ENCODE measurements at places on chromosomes 13 and 19. TPM values are rescaled to one million over a fixed set of nuclear protein-coding genes. Genes with fewer than 3 reads are reported as not detected.
A peak's percentile ranks its signal among the peaks of the same experiment; 100 is the strongest.

The DOCK6 gene
- 10.3 TPM for total RNA-seq

The ZIC5 gene
- not detected for total RNA-seq

The MICU2 gene
- 79.1 TPM for total RNA-seq

The CBLC gene
- total RNA-seq = not detected

The ZFP36 gene
- 16.3 TPM for total RNA-seq

The ANGPTL8 gene
- total RNA-seq = not detected

The MAMSTR gene
- 0.58 TPM for total RNA-seq

DNA sequence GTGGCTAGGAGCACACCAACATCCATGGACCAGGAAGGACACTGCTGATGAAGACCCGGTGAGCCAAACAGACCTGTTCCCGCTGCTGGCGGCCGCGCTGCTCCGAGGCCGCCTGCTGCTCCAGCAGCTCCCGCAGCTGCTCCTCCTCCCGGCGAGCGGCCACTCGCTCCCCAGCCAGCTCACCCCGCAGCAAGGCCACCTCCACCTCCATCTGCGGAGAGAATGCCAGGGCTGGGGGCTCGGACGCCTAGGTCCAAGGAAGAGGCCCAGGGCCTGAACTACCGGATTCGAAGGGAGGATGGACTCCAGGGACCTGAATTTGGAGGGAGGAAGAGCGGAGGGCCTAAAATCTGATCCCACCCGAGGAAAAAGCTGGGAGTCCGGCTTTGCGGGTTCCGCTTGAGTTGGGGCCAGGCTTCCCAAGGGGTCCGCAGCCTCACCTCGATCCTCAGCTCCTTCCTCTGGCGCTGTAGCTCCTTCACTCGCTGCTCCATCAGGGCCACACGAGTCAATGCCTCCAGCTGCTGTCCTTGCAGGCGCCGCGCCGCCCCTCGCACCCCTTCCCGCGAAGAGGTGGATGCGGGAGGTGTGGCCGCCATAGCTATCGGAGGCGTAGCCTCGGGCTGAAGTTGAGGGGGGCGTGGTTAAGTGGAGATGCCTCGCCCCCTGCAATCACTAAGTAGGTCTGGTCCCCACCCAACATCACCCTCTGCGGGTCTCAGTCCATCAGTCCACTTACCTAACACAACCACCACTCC lies 2.7 kb downstream of the PHLDB3 start:
- no peak for DNase-seq
- H3K36me3 ChIP-seq = no peaks in the 10 kb centered on the region
- H3K27ac ChIP-seq = no peak overlapping the region
- H3K4me3 ChIP-seq = no peak overlapping the region

DNA sequence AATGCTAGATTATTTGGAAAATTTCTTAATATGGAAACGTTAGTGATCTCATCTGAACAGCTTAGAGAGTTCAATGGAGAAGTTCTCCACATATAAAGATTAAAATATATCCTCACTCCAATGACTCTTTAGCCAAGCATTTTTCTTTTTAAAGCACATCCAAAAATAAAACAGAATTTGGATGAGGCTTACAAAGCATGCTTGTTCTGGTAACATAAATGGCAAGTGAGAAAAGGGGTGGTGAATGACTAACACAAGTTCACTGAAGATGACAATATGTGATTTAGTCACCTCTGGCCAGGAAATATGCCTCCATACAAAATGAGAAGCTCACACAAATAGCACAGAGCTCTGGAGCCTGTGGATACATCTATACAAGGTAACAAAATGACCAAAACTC lies 253.0 kb downstream of the PCDH20 start:
- no peaks in the 10 kb centered on the region for H3K4me1 ChIP-seq
- H3K27me3 ChIP-seq = no peaks in the 10 kb centered on the region
- H3K36me3 ChIP-seq = no peaks in the 10 kb centered on the region
- no peak overlapping the region for H3K27ac ChIP-seq

- no peak overlapping the region for H3K27ac ChIP-seq
- no peak for DNase-seq
- no peak overlapping the region for H3K4me3 ChIP-seq
- peaks cover 6% of the 10 kb centered on the region for H3K36me3 ChIP-seq
Observed at GRCh38 chr19:1283207-1283916, 2.3 kb upstream of the EFNA2 start.

DNA sequence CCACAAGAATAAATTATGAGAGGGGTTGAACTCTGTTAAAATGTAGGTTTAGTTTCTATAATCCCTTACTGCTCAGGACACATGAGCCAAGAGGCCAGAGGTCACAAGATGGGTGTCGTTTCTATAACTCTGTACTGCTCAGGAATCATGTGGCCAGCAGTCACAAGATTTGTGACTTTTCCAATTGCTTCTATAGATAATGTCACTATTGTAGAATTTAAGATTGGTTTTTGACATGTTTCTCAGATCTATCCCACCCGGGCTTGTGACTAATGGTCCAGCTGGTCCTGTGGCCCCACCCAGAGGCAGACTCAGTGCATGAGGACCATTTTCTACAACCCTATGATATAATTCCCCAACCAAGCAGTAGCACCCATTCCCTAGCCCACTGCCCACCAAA lies 662.0 kb upstream of the KLF12 start:
- no peak overlapping the region for H3K27ac ChIP-seq
- H3K4me3 ChIP-seq = no peak overlapping the region
- H3K27me3 ChIP-seq = no peaks in the 10 kb centered on the region
- no peaks in the 10 kb centered on the region for H3K4me1 ChIP-seq
- no peaks in the 10 kb centered on the region for H3K36me3 ChIP-seq
- no peak for DNase-seq

DNA sequence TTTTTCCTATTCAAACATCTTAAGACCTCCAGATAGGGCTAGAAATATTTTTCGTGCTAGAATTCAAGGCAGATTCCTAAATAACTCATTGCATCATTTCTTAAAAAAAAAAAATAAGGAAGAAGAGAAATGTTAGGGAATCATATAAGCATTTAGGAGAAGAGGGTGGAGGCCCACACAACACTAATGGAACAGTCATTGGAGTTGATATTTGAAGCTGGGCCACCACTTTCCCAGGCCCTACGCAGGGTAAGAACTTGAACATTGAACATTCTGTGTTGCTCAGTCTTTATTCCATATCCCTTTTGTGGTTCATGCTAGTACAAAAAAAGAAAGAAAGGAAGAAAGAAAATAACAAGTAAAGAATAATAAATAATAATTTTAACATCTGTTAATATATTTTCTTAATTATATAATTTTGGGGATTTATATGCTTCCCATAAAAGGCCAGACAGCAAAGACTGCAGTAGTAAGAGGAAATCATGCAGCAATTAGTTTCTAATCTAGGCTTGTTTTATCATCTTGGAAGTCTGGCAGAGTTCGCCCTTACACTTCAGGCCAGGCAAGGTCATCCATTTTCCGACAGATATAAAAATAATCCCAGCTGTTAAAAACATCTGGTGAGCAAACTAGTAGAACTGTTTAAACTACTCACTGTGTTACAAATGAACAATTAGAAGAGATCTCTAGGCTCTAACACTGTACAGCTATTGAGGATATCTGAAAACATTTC lies 127.7 kb downstream of the FRY start:
- H3K27me3 ChIP-seq = no peaks in the 10 kb centered on the region
- no peak overlapping the region for H3K4me3 ChIP-seq
- H3K36me3 ChIP-seq = no peaks in the 10 kb centered on the region
- no peak for DNase-seq
- no peaks in the 10 kb centered on the region for H3K4me1 ChIP-seq

DNA sequence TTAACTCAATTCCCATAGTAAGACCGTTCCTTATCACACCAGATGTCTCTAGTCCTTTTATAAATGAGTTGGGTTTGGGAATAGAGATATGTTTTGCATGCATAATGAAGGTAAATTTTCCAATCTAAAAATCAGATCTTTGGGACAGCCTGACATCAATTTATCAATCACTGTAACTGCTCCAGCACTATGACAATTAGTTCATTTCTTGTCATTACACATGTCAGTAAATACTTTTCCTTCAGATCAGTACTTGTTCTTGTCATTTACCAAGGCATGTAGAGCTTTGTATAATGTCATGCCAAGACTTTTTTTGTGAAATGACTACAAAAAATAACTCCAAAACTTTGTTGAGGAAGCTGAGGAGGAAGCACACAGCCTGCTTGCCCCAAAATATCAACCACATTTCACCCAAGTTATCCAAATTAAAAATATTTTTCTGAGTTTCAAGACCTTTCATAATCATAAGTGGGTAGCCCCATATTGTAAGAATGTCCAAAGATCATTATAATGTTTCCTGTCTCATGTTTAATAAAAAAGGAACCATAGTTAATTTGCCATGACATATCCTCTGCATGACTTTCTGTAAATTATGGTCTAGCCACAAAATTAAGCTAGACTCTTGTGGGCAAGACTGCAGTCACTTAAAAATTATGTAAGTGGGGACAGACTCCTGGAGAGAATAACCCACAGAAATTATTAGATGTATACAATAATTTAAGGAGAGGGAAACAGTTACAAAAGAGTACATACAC lies 586.8 kb downstream of the TBC1D4 start:
- H3K27ac ChIP-seq = no peak overlapping the region
- no peaks in the 10 kb centered on the region for H3K36me3 ChIP-seq
- no peaks in the 10 kb centered on the region for H3K4me1 ChIP-seq
- no peak for DNase-seq

DNA sequence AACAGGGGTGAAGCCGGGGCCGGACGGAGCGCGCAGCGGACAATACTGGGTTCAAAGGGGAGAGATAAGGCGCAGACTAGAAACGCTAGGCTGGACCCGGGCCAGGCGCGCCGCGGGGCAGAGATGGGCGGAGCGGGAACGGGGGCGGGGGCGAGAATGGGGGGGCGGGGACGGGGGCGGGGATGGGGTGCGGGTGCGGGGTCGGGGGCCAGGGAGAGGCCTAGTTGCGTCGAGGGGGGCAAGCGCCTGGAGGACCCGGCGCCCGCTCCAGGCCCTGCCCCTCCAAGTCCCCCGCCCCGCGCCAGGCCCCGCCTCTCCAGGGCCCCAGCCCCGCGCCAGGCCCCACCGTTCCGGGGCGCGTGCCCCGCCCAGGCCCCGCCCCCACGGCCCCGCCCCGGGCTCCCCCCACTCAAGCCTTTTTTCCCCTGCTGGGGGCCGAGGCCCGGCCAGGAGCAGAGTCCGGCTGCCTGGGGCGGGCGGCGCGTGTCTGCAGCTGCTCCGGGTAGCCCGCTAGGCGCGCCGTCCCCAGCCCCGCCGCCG lies at the start of gene CERS4:
Gene CERS4 (plus strand): TSS at position 449 of the 540 bp plus-strand sequence. CDS start 41,707 bp downstream, outside the sequence.
- H3K27me3 ChIP-seq = no peaks in the 10 kb centered on the region
- peaks cover 24% of the 10 kb centered on the region for H3K4me1 ChIP-seq
- H3K4me3 ChIP-seq = peak within 1 kb of the TSS; percentile 91
- peak; percentile 85 for DNase-seq
- peak within 1 kb of the TSS; percentile 81 for H3K27ac ChIP-seq

- DNase-seq = no peak
- no peaks in the 10 kb centered on the region for H3K27me3 ChIP-seq
- H3K4me1 ChIP-seq = peaks cover 17% of the 10 kb centered on the region
- no peak overlapping the region for H3K27ac ChIP-seq
Observed at GRCh38 chr13:40103864-40104263, 448.4 kb downstream of the COG6 start.

- no peaks in the 10 kb centered on the region for H3K36me3 ChIP-seq
- no peak for DNase-seq
- H3K27ac ChIP-seq = no peak overlapping the region
- H3K4me3 ChIP-seq = no peak overlapping the region
- no peaks in the 10 kb centered on the region for H3K27me3 ChIP-seq
Observed at GRCh38 chr13:34307607-34308006, 489.7 kb downstream of the RFC3 start.

- peak overlapping the region; percentile 92 for H3K4me3 ChIP-seq
- DNase-seq = peak; percentile 65
- H3K4me1 ChIP-seq = peaks cover 37% of the 10 kb centered on the region
- no peaks in the 10 kb centered on the region for H3K27me3 ChIP-seq
- no peak overlapping the region for H3K27ac ChIP-seq
- H3K36me3 ChIP-seq = no peaks in the 10 kb centered on the region
Observed at GRCh38 chr13:49935171-49936074, 717 bp downstream of the SPRYD7 start.

DNA sequence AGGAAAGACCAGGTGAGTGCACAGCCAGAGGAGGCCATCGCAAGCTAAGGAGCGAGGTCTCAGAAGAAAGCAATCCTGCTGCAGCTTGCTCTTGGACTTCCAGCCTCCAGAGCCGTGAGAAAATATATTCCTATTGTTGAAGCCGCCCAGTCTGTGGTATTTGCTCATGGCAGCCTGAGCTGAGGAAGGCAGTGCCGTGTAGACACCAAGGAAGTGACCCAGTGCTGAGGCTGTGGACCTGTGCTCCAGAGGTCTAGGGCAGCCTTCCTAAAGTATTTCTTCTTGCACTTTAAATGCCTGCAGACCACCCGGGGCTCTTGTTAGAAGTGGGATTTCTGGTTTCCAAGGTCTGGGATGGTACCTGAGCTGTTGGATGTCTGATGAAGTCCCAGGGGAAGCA lies 158.5 kb upstream of the KL start:
- no peak overlapping the region for H3K4me3 ChIP-seq
- no peaks in the 10 kb centered on the region for H3K27me3 ChIP-seq
- no peak for DNase-seq
- no peaks in the 10 kb centered on the region for H3K36me3 ChIP-seq
- H3K4me1 ChIP-seq = no peaks in the 10 kb centered on the region

GRCh38 chr13:111093634-111094033 lies 21.5 kb upstream of the ARHGEF7 start:
- H3K4me1 ChIP-seq = no peaks in the 10 kb centered on the region
- H3K4me3 ChIP-seq = no peak overlapping the region

GRCh38 chr19:41535029-41535622 lies 40.8 kb upstream of the CEACAM21 start:
- H3K36me3 ChIP-seq = no peaks in the 10 kb centered on the region
- peaks cover 23% of the 10 kb centered on the region for H3K4me1 ChIP-seq
- no peaks in the 10 kb centered on the region for H3K27me3 ChIP-seq
- peak; percentile 46 for DNase-seq

DNA sequence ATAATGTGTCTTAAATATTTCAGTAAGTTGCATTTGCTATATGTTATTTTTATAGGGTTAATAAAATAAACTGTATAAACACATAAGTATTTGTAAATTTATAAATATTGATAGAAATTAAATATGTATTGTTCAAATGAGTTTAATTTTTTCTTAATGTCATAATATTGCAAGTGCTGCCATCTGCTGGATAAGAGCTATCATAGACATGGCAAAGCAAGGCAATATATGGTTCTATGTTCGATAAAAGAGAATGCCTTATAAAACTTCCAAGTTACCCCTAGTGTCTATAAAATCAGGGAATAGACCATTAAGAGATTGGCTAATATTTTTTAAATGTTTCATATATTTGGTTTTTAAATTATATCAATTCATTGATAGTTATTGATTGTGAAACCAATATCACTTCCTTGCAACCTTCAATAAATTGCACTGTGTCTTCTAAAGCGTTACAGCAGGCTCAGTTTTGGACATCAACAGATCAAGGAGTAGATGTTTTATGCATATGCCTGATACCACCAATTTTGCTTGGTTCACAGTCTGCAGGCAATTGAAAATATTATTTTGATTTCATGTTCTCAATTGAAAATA lies 29.0 kb upstream of the SLITRK6 start:
- H3K36me3 ChIP-seq = no peaks in the 10 kb centered on the region
- H3K4me1 ChIP-seq = peaks cover 3% of the 10 kb centered on the region
- no peak overlapping the region for H3K27ac ChIP-seq
- H3K4me3 ChIP-seq = no peak overlapping the region

GRCh38 chr13:21913010-21913409 lies 242.1 kb downstream of the FGF9 start:
- H3K27me3 ChIP-seq = no peaks in the 10 kb centered on the region
- no peak overlapping the region for H3K4me3 ChIP-seq
- H3K36me3 ChIP-seq = no peaks in the 10 kb centered on the region
- peaks cover 10% of the 10 kb centered on the region for H3K4me1 ChIP-seq
